ENCODE measurements at places on chromosomes 11 and 22.

GRCh38 chr11:118629761-118630661 lies 22.6 kb downstream of the PHLDB1 start:
- no peak for DNase-seq

DNA sequence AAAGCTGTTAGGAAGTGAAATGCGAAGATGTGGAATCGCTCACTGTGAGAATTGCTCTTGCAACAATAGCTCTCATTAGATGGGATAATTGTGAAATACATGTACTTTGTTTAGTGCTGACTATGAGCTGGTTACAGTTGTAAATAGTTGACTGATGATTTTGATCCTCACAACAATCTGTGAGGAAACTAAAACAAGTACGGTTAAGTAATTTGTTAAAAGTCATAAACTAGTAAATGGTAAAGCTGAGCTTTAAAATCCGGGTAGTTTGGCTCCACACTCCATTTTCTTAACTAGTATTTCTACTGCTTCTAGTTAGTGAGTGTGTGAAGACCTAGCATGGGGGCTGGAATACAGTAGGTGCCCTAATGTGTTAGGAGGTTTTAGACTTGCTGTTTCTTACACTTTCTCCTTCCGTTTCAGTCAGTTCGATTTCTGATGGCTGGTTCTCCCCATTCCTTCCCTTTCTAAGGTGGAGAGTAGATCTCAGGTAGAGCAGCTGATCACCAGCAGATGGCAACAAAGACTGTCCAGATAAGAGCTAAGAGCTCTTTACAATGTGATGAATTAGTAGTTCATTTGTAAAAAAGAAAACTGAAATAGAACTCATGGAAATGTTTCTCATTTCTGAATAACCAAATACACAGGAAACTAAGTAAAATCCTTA lies 16.3 kb upstream of the CYP2R1 start:
- DNase-seq, result no peak

- DNase-seq, result no peak
Observed at GRCh38 chr11:10752061-10752460, 1.0 kb downstream of the CTR9 start.

- DNase-seq, result no peak
Observed at GRCh38 chr11:96366024-96366423, 23.0 kb upstream of the MAML2 start.
